Amniotic epithelial cell (primary cell): ENCODE measurements at places on chromosomes 16 and 17.

DNA sequence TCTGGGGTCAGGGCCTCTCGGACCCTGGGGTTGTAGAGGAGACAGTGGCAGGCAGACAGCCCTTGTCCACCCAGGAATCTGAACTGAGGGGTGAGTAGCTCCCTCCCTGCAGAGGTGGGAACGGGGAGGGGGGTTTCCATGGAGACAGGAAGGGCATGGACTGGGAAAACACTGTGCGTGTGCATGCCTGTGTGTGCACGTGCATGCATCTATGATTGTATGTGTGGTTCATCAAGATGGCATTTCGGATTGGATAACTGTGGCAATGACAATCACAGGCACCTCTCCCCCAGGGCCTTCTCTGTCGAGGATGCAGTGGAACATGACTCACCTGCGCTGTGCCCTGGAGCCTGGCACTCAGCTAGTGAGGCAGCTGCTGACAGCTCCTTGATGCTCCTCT is 6.1 kb upstream of the CD300C start:
- DNase-seq = no peak

- no peak for DNase-seq
These were observed 41.6 kb upstream of the GSE1 start for GRCh38 chr16:85571563-85571812.

DNA sequence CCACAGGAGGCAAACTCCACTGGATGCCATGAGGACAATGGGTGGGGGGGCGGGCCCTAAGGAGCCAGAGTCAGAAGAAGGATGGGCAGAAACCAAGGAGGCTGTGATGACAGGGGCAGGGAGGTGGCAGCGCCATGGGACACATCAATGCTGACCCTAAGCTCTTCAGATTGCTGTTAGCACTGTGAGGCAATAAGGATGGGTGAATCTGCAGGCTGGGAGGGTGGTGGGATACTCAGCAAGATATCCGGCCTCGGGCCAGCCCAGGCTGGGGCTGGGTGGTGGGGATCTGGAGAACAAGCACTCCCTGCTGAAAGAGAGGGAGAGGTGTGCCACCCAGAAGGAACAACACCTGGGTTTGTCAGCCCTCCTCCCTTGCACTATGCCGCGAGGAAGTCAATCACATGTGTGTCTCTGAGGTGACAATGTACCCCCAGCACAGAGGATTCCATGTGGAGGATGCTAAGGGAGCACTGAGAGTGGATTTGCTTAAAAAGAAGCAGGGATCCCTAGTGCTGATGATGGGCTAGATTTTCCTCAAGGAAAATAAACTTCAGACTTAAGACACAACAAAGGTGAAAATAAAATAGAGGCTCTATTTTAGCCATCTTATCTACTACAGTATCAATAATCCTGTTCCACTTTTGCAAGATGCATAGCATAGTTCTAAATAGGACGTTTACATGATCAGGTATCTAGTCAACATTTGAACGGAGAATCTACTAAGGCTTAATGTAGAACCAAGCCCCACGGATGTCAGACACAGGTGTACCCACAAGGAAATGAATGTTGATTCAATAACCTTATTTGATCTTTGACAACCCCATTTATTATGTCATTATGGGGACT is 22.6 kb downstream of the SMPD3 start:
- DNase-seq = no peak

- DNase-seq = no peak
These were observed 11.1 kb downstream of the GRB2 start for GRCh38 chr17:75394332-75394918.

GRCh38 chr17:3678821-3679530 is 10.4 kb downstream of the EMC6 start:
- no peak for DNase-seq
